ENCODE measurements at places on chromosomes 6 and 20.
A peak's percentile ranks its signal among the peaks of the same experiment; 100 is the strongest.

GRCh38 chr6:132011582-132011981 lies 60.4 kb upstream of the CCN2 start:
- no peak for DNase-seq

DNA sequence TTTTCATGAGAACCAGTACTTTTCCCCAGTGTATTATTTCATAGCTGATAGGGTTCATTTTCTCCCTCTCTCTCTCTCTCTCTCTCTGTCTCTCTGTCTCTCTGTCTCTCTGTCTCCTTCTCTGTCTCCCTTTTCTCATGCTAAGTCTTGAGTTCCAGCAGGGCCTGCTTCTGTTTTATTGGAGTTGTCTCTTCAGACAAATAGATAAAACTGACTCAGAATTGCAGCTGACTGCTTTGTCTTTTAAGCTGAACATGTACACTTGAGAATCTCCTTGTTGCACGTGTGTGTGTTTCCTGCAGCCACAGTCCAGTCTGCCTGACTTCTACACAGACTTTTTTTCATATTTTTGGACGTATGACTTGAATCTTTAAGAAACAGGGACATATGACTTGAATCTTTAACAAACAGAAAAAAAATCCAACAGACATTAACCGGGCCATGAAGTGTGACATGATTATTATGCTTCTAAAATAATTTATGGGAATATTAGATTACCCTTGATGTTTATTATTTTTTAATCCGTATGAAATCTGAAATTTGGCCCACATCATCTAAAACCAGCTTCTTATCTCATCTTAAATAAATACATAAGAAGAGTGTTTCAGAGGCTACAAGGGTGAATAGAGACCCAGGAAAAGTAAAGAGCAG lies 71.5 kb downstream of the JAG1 start:
- DNase-seq: no peak

GRCh38 chr6:85944776-85945175 lies 302.1 kb upstream of the SYNCRIP start:
- no peak for DNase-seq

- no peak for DNase-seq
These were observed 77.0 kb downstream of the PLCB1 start for GRCh38 chr20:8209061-8209460.

GRCh38 chr6:163563318-163563717 lies 148.8 kb downstream of the QKI start:
- no peak for DNase-seq

DNA sequence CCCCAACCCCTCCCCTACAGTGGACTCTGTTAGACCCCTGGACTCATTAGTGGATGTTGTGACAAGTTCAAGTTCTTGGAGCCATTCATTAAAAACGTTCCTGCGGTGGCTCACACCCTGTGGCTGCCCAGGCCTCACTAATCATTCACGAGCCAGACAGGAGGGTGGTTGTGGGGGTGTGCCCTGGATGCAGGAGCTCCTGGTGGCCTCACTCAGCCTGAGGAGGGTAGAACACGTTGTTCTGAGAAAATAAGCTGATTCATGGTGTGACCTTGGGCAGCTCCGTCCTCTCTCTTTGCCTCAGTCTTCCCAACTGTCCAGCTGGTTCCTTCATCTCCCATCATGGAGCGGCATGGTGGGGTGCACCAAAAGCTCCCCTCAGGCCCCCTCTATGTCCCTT lies 16.7 kb downstream of the SLC13A3 start:
- DNase-seq: no peak

GRCh38 chr6:143976806-143977349 lies 31.2 kb downstream of the PLAGL1 start:
- DNase-seq: no peak

- DNase-seq: no peak
These were observed 44.9 kb downstream of the FOXP4 start for GRCh38 chr6:41591122-41591521.

- DNase-seq: no peak
These were observed 150.3 kb downstream of the OTOR start for GRCh38 chr20:16898433-16898832.

- DNase-seq: no peak
These were observed 134.0 kb downstream of the GJA10 start for GRCh38 chr6:90028066-90028778.

GRCh38 chr20:12906361-12906760 lies 102.4 kb upstream of the SPTLC3 start:
- DNase-seq: no peak

DNA sequence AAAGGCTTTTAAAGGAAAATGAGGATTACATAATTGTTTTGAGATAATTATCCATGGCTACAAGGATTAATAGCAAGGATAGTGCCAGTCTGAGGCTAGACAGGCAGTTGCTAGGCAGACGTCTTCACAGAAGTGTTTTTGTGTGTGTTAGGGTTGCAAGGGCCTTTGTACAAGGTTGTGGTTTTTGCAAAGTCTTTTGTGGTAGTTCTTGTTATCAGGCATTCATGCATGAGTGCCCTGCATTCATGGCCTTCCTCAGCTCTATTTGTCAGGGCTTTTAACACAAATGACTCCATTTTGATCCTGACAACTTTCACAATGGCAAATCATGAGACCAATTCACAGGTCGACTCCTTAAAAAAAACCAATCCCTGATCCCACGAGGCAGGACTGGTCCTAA lies 68.1 kb upstream of the TXNDC5 start:
- peak; percentile 14 for DNase-seq

GRCh38 chr6:34132486-34133185 lies 13.3 kb downstream of the GRM4 start:
- peak; percentile 30 for DNase-seq

- DNase-seq: no peak
These were observed 20.1 kb upstream of the TCP11 start for GRCh38 chr6:35161266-35161665.

- no peak for DNase-seq
These were observed 93.6 kb downstream of the GJA10 start for GRCh38 chr6:89987830-89988229.

DNA sequence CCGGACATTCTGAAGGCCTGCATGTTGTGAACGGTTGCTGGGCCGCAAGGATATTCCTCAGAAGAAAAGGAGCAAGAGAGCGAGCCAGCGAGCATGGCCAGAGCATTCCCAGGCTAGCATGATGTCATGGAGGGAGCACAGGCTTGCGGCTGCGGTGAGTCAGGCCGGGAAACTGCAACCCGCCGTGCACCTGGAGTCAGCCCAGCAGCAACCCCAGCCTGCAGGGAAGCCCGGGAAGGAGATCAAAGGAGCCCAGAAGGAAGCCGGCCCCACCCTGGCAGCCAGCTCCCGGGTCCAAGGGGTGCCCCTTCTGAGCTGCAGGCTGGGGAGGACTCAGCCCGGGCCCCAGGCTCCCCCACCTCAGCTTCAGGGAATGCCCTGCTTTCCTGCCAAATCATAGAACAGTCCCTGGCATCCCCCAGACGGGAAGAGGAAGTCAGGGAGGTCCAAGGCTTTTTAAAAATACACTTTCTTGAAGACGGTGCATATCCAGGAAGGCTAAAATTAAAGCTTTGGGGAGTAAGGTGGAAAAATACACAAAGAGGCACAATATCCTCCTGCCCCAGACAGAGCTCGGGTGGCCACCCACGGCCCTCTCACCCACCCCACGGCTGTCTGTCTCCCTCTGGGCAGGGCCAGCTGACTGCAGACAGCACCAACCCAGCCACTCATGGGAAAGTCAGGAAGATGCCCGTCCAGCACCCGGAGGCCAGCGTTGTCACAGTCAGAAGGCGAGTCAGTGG lies 53.7 kb downstream of the BMP7 start:
- DNase-seq: no peak

DNA sequence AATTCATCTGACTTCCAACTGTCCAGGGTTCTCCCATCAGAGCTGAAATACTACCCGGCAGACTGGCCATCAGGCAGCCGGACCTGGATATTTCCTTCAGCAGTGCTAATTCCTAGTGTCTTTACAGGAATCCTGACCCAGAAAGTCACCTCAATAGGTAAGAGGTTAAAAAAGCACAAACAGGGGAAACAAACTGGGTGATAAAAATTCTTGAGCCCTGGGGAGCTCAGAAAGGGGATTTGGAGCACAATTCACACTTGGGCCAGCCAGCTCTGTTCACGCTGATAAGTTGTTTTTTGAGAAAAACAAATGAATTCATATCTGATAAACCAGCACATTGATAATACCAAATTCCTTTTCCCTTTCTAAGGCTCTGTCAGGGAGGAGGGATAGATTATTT lies 104.0 kb downstream of the EDN1 start:
- DNase-seq: no peak

- DNase-seq: no peak
These were observed 10.3 kb downstream of the MKKS start for GRCh38 chr20:10423735-10424134.

- DNase-seq: no peak
These were observed 51.2 kb downstream of the CD164 start for GRCh38 chr6:109331081-109331480.

DNA sequence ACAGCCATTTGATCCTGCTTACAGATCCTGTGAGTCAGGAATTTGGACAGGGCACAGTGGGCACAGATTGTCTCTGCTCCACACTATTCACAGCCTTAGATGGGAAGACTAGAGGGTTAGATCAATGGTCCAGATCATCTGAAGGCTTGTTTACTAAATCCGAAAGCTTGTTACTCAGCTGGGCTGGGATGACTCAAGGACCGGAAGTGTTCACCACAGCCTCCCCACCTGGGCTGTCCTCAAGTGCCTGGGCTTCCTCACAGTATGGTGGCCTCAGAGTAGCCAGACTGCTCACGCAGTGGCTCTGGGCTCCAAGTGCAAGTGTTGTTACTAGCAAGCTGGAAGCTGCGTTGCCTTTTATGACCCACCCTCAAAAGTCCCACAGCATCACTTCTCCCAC lies 75.4 kb upstream of the INSM1 start:
- DNase-seq: no peak

- DNase-seq: no peak
These were observed 70.8 kb upstream of the GATA5 start for GRCh38 chr20:62546606-62547005.

DNA sequence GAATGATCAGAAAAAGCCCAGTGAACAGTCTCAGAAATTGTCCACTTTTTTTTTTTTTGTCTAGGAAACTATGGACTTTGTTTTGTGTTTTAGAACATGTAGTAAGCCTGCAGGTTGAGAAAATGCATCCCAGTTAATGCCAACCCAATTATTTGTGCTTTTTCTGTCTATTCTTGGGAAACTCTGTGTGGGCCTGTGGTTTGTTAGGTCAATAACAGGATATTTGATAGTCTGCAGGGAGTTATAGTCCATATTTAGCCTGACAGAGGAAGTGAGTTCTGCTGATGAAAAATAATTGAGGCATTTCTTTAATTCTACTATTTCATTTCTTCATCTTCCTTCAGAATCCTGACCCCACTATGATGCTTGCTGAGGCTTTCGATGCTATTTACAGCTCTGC lies 154.0 kb upstream of the LAMP5 start:
- no peak for DNase-seq

GRCh38 chr20:62503401-62504178 lies 27.8 kb upstream of the GATA5 start:
- DNase-seq: no peak

DNA sequence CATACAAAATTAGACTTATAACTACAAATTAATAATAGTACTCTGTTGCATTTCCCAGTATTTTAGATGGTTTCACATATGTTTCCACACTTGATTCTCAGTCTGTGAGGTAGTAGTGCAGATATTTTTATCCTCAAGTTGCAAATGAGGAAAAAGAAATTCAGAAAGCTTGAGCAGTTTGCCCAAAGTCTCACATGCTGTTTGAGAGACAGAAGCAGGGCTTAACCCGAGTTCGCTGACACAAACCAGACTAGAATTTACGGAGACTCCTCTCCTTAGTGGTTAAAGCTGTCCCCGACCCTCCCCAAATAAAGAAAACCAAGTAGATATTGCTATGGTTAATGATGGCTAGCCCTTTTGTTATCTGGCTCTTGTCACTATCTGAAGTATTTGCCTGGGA lies 126.2 kb downstream of the TIAM2 start:
- no peak for DNase-seq

DNA sequence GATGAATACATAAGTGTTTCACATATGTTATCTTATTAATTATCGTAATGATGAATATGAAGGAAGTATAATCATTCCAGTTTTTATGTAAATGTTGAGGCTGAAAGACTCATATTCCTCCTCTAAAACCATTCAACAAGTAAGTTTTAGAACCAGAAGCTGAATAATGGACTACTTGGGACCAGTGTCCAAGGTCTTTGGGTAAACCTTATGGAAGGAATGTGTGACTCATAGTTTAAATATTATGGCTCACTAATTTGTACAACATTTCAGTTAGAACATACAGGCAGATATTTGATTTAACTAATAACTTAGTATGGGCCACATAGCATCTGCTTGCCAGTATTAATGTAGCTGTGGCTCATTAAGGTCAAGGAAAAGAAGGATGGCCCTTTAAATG lies 209.6 kb downstream of the TFAP2B start:
- no peak for DNase-seq

- peak; percentile 6 for DNase-seq
These were observed 15.0 kb downstream of the OR2B3 start for GRCh38 chr6:29071831-29072723.

GRCh38 chr6:75735491-75736186 lies 13.4 kb upstream of the MYO6 start:
- DNase-seq: no peak

DNA sequence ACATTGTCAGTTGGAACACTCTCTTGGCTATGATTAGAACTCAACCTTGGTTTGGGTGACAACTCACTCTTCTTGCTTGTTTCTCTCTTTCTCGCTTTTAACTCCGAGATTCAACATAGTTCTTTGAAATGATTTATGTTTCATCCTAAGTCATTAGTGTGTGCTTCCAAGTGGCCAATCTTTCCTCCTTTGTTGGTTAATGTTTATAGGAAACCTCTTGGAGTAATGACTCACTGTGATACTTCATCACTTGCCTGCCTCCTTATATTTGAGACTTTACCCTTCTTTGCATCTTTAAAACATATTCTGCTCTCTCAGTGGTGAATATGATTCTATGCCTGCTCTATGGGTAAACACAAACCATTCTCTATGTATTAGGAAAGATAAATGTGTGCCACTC lies 279.7 kb upstream of the FLRT3 start:
- no peak for DNase-seq

GRCh38 chr6:163826629-163827028 lies 412.1 kb downstream of the QKI start:
- no peak for DNase-seq

DNA sequence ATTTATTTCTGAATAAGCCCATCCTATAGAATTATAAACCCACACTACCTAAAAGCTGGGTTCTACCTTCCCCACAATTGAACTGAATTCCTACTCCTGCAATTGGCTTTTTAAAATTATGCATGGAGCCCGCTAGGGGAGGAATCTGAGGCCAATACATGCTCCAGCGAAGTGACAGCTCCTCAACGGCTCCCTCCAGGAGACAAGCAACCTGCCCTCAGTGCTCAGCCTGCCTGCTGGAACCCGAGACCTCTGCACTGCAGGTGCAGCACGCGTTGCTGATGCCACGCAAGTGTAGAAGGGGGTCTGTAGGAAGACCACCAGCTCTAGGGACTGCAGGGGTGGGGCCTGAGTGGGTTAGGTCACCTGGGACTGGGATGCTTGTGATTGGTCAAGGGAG lies 170.2 kb upstream of the CDYL start:
- DNase-seq: no peak

- DNase-seq: no peak
These were observed 122.7 kb downstream of the MMS22L start for GRCh38 chr6:97160280-97160679.
